Kidney epithelial cell (primary cell): ENCODE measurements at places on chromosomes 12 and 14. TPM values are rescaled to one million over a fixed set of nuclear protein-coding genes. Genes with fewer than 3 reads are reported as not detected.

The ATXN3 gene
- 20.7 and 29.0 TPM in 2 replicates for total RNA-seq

The KRT83 gene
- total RNA-seq = not detected in 2 replicates

The LRP1 gene
- total RNA-seq = 40.2 and 53.6 TPM in 2 replicates

The PLBD1 gene
- total RNA-seq = 6.3 and 6.6 TPM in 2 replicates

The CLEC4D gene
- total RNA-seq = not detected in 2 replicates

The POTEM gene
- total RNA-seq = not detected in 2 replicates

The KRT74 gene
- total RNA-seq = not detected in 2 replicates

The CD4 gene
- total RNA-seq = 0.08 TPM in 1 of 2 replicates, not detected in the other

The RIN3 gene
- total RNA-seq = 5.1 and 6.0 TPM in 2 replicates

The PGAM5 gene
- total RNA-seq = 40.4 and 47.1 TPM in 2 replicates

The TMEM121 gene
- 10.1 and 13.4 TPM in 2 replicates for total RNA-seq

The PDE3A gene
- total RNA-seq = 1.4 and 1.8 TPM in 2 replicates

The KRT6C gene
- total RNA-seq = not detected in 2 replicates

The FAM90A1 gene
- total RNA-seq = 0.63 and 1.1 TPM in 2 replicates

The PLEKHA5 gene
- total RNA-seq = 17.1 and 21.9 TPM in 2 replicates

The HPD gene
- 0.33 TPM in 1 of 2 replicates, not detected in the other for total RNA-seq

The ACYP1 gene
- 6.8 and 18.6 TPM in 2 replicates for total RNA-seq

The KRT80 gene
- 18.5 and 19.4 TPM in 2 replicates for total RNA-seq

The DNAH10 gene
- total RNA-seq = under 0.01 and 0.04 TPM in 2 replicates

The OR5AU1 gene
- total RNA-seq = not detected in 2 replicates

The CIROP gene
- total RNA-seq = not detected in 2 replicates

The MYF6 gene
- total RNA-seq = not detected in 2 replicates

The CD163 gene
- 0.25 and 3.1 TPM in 2 replicates for total RNA-seq

The PTPRR gene
- 2.3 and 2.8 TPM in 2 replicates for total RNA-seq

The SLC4A8 gene
- total RNA-seq = 1.0 and 1.7 TPM in 2 replicates

The KCNMB4 gene
- 1.1 and 1.6 TPM in 2 replicates for total RNA-seq

The INF2 gene
- 109 and 131 TPM in 2 replicates for total RNA-seq

The ASPG gene
- 0.21 TPM in 1 of 2 replicates, not detected in the other for total RNA-seq

The GNB3 gene
- 0.34 and 0.38 TPM in 2 replicates for total RNA-seq

The RHOJ gene
- total RNA-seq = 0.21 and 0.54 TPM in 2 replicates

The C12orf50 gene
- not detected in 2 replicates for total RNA-seq

The SLC25A21 gene
- total RNA-seq = 2.1 and 51.1 TPM in 2 replicates

The TSPAN19 gene
- 0.92 TPM in 1 of 2 replicates, not detected in the other for total RNA-seq

The DDX47 gene
- 59.0 and 63.7 TPM in 2 replicates for total RNA-seq

The CELA1 gene
- not detected in 2 replicates for total RNA-seq

The NEUROD4 gene
- not detected in 2 replicates for total RNA-seq

The P2RX7 gene
- total RNA-seq = 0.29 and 0.96 TPM in 2 replicates

The ISM2 gene
- total RNA-seq = 0.13 and 1.2 TPM in 2 replicates

The SUDS3 gene
- total RNA-seq = 30.5 and 45.9 TPM in 2 replicates

The P2RX2 gene
- not detected in 2 replicates for total RNA-seq

The IFI27 gene
- under 0.01 and 1.4 TPM in 2 replicates for total RNA-seq

The LTBR gene
- 134 and 219 TPM in 2 replicates for total RNA-seq

The TROAP gene
- total RNA-seq = 4.8 and 10.3 TPM in 2 replicates

The LALBA gene
- not detected in 2 replicates for total RNA-seq

The LIN7A gene
- 0.79 and 1.3 TPM in 2 replicates for total RNA-seq

The RILPL2 gene
- 3.6 and 4.2 TPM in 2 replicates for total RNA-seq

The HCAR2 gene
- not detected in 2 replicates for total RNA-seq

The AP4S1 gene
- total RNA-seq = 5.5 and 16.0 TPM in 2 replicates
